ENCODE measurements at places on chromosomes 12 and 14. TPM values are rescaled to one million over a fixed set of nuclear protein-coding genes. Genes with fewer than 3 reads are reported as not detected.

GUCY2C gene
- total RNA-seq: not detected

YLPM1 gene
- total RNA-seq: 93.2 TPM

CCDC60 gene
- total RNA-seq: not detected

ACTR10 gene
- 43.4 TPM for total RNA-seq

LRR1 gene
- total RNA-seq: 11.2 TPM

- no peak for DNase-seq
Observed at GRCh38 chr12:48572326-48572725, 2.5 kb upstream of the LALBA start.

DNA sequence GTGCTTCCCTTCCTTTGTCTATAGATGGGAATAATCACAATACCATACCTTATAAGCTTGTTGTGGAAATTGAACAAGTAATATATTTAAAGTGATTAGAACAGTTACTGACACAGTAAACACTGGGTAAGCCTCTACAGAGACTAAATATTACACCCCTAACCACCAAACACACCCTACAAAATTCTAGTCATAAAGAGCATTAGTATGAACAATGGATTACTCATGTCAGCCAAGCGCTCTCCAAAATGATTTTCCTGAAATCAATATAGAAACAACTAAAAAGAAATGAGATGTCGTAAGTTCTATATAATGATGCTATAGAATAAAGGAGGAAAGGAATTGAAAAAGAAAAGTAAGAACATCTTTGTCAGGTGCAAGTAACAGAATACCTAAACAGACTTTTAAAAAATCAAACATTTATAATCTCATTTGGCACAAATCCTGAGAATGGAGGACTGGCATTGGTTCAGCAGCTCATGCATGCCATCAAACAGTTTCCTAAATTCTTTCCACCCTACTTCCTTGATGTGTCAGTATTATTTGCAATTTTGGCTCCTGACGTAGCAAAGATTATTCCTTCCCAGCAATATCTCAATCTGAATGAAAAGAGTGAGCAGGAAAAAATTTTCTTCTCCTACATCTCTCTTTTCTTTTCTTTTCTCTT, 118.0 kb downstream of the SINHCAF start:
- DNase-seq: no peak

Data from CD4-positive, CD25-positive, alpha-beta regulatory T cell (primary cell).